ENCODE measurements at places on chromosomes 12 and 14. TPM values are rescaled to one million over a fixed set of nuclear protein-coding genes. Genes with fewer than 3 reads are reported as not detected.

LRCOL1 gene
- not detected for total RNA-seq

CPNE8 gene
- 17.0 TPM for total RNA-seq

- DNase-seq = no peak
- no peaks in the 10 kb centered on the region for H3K36me3 ChIP-seq
- H3K27me3 ChIP-seq = peaks cover 11% of the 10 kb centered on the region
- H3K27ac ChIP-seq = no peak overlapping the region
- H3K4me3 ChIP-seq = no peak overlapping the region
- H3K4me1 ChIP-seq = no peaks in the 10 kb centered on the region
Measured at GRCh38 chr14:94746131-94746530, 23.8 kb downstream of the GSC start.

DNA sequence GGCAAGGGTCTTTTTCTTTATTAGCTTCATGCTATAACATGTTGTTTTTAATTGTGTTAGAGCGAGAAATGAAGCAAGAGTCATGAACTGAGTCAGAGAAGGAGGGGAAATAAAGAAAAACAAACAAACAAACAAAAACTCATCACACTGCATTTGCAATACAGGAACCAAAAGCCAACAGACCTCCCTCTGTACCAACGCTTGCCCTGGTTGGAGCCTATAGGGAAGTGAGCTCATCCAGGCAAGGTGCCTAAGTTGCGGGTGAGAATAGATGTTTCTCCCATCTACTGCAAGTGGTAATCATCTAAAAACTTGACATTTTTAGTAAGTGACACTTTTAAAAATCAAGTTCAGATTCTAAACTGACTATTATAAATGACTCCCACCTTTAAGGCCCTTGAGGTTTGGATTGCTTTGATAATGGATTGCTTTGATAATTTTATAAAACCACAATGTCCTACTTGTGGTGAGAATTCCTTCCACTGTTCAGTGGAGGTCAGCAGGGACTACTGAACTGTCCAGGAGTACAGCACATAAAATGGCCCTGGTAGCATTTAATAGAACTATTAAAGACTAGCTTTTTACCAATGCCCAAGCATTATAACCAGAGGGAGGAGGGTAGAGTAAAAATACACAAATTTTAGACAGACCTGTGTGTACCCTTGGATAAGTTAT lies 31.3 kb downstream of the SLC38A1 start:
- H3K4me1 ChIP-seq = peaks cover 11% of the 10 kb centered on the region
- H3K27ac ChIP-seq = no peak overlapping the region
- H3K36me3 ChIP-seq = peaks cover 73% of the 10 kb centered on the region
- H3K4me3 ChIP-seq = no peak overlapping the region
- no peaks in the 10 kb centered on the region for H3K27me3 ChIP-seq

DNA sequence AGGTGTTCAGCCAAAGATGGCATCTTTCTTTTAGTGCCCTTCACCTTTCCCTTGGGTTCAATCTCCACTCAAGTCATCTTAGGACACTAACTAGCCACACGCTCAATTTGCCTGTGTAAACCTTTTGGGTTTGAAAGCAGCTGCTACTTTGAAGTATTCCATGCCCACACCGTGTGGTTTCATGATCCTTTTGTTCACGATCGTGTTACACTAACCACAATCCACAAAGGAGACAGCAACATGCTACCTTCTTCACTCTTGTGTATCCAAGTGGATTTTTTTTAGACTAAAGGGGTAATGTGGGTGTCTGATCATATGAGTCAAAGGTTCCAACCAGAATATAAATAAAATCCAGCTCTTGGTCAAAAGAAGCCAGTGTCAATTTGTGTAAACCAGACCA lies 122.7 kb upstream of the FAR2 start:
- no peak overlapping the region for H3K4me3 ChIP-seq
- H3K27me3 ChIP-seq = peaks cover 22% of the 10 kb centered on the region

DNA sequence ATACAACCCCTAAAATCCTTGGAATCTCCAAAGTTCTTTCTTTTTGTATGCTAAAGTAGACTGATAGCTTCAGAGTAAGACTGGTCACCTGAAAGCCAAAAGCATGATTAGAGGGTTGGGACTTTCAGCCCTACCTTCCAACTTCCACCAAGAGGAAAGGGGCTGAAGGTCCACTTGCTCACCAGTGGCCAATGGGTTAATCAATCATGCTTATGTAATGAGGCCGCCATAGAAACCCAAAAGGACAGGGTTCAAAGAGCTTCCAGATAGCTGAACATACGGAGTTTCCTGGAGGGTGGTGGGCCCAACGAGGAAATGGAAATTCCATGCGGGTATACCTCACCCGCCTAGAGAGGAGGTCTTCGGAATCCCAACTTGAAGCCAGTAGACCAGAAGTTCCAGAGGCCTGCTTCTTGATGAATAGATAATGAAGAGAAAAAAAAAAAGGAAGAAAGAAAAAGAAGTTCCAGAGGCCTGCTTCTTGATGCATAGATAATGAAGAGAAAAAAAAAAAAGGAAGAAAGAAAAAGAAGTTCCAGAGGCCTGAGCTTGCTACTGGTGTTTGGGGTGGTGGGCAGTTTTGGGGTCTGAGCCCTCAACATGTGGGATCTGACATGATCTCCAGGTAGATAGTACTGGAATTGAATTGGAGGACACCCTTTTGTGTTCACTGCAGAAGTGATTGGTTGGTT lies 11.2 kb upstream of the BTG1 start:
- DNase-seq = no peak
- H3K4me1 ChIP-seq = peaks cover 10% of the 10 kb centered on the region
- no peaks in the 10 kb centered on the region for H3K36me3 ChIP-seq
- no peaks in the 10 kb centered on the region for H3K27me3 ChIP-seq

GRCh38 chr14:20904393-20905029 lies 13.3 kb downstream of the RNASE3 start:
- no peaks in the 10 kb centered on the region for H3K36me3 ChIP-seq
- no peak overlapping the region for H3K4me3 ChIP-seq
- H3K27ac ChIP-seq = no peak overlapping the region
- no peaks in the 10 kb centered on the region for H3K4me1 ChIP-seq

DNA sequence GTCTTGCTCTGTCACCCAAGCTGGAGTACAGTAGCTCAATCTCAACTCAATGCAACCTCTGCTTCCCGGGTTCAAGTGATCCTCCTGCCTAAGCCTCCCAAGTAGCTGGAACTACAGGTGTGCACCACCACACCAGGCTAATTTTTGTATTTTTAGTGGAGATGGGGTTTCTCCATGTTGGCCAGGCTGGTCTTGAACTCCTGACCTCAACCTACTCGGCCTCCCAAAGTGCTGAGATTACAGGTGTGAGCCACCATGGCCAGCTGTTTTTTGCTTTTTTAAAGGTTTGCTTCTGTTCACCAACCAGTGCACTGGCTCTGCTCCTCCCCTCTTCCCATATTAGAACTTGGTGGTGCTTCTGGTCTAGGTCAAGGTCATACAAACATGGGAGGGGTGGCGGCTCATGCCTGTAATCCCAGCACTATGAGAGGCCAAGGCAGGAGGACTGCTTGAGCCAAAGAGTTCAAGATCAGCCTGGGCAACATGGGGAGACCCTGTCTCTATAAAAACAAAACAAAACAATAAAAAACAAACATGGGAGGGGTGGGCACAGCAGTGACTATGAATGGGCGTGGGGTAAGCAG lies 20.4 kb upstream of the PAPOLA start:
- no peak for DNase-seq
- H3K4me3 ChIP-seq = no peak overlapping the region
- peaks cover 19% of the 10 kb centered on the region for H3K27me3 ChIP-seq
- H3K4me1 ChIP-seq = peaks cover 5% of the 10 kb centered on the region

- no peaks in the 10 kb centered on the region for H3K27me3 ChIP-seq
- DNase-seq = peak; percentile 33
- H3K36me3 ChIP-seq = peaks cover 5% of the 10 kb centered on the region
- peaks cover 23% of the 10 kb centered on the region for H3K4me1 ChIP-seq
Measured at GRCh38 chr12:49403971-49404450, 36.7 kb downstream of the SPATS2 start.

KLRC2 gene
- 1.9 TPM for total RNA-seq

DNA sequence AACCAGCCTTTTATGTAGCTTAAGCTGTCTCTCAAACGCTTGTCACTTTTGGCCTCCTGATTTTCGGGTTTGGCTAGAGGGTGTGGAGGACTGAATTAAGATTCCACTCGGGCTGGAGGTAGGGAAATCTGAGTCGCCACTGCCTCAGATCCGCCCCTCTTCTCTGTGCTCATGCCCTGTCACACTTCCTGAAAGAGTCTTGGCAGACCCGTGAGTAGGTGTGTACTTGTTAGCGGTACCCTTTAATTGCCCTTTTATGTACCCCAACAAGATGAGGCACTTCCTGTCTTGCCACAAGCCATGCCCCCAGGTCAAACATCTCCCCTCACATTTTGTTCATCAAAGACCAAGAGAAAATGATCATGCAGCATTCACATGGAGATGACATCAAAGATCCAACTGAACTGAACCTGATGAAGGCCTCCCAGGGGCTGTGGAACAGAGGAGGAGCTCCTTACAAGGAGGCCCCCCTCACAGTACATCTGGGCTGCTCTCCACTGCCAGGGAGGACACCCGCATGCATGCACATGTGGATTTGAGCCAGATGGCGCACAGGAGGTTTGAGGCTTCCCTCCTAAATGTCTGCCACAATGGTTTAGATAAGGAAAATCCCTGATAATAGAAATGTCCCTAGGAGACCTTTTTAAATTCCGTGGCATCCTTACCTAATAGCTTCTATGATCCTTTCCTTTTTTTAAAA lies 86.5 kb upstream of the CDKN3 start:
- no peak overlapping the region for H3K4me3 ChIP-seq
- peak overlapping the region; percentile 23 for H3K27ac ChIP-seq
- DNase-seq = peak; percentile 26
- no peaks in the 10 kb centered on the region for H3K36me3 ChIP-seq
- H3K27me3 ChIP-seq = no peaks in the 10 kb centered on the region

- peak; percentile 44 for DNase-seq
- H3K36me3 ChIP-seq = no peaks in the 10 kb centered on the region
- H3K4me1 ChIP-seq = peaks cover 8% of the 10 kb centered on the region
- H3K27ac ChIP-seq = no peak overlapping the region
Measured at GRCh38 chr14:60064491-60065072, 27.1 kb upstream of the PCNX4 start.

DNA sequence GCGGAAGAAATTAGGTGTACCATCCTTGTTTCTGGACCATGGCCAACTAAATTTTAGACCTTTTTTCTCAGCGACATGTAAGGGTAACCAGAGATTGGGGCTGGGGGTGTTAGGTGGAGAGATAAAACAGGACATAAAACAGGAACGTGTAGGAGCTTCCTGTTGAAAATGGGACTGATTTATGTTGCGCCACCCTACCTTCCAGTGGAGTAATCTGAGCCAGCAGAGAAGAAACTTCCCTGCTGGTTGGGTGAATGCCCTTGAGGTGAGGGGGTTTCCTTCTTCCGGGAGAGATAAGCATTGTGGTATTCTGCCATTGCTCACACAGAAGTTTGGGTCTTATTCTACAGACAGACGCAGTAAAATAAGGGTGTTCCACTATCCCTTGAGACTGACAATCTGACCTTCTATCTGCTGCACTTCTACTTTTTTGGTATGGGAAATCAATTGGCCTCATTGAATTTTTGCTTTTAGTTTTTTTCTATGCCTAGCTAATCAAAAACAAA lies 417.6 kb downstream of the PCNX1 start:
- H3K4me1 ChIP-seq = peaks cover 36% of the 10 kb centered on the region
- peaks cover 8% of the 10 kb centered on the region for H3K36me3 ChIP-seq
- H3K27ac ChIP-seq = no peak overlapping the region

DNA sequence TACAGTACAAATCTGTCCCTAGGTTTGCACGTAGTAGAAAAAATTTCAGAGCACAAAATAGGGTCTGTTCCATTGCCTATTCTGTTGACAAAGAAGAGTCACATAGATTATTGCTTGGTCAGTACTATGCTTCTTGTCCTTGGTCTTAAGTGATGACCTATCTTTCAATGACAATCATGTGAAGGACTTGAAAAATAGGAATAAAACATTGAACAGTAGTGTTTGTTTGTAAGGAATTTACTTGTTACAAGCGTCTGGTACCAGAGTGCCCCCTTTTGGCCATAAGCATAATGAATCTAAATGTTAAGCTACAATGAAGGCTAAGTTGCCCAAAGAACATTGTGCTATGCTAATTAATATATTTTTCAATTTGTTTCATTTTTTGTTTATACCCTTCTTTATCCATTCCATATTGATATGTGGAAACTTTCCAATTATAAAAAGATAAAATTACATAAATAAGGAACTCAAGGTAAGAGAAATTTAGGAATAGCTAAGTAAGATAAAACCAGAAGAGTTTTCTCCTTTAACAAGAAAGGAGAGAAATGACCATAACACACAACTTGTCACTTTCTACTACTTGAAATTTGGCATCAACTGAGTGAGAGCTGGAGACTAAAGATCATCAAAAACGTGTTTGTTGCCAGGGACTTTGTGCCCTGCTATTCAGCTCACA lies 204.7 kb downstream of the EPS8 start:
- H3K27ac ChIP-seq = peak overlapping the region; percentile 12
- H3K27me3 ChIP-seq = no peaks in the 10 kb centered on the region
- no peaks in the 10 kb centered on the region for H3K36me3 ChIP-seq

DNA sequence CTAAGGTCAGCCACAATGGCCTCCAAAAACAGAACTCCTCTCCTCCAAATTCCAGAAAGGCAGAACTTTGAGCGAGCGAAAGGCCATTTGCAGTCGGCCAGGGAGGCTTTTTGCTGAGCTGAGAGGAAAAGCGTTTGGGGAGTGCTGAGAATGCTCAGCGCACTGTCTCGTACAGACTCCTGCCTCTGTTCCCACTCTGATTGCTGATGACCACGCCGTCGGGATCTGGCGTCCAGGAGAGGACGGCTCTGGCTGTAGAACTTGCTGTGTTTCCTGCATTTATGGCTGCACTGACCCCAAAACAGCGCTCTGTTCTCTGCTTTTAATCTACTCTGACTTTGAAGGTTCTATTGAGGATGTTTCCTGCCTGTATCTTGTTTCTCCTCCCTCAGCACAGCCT lies 82.4 kb upstream of the WSCD2 start:
- no peak for DNase-seq
- no peaks in the 10 kb centered on the region for H3K36me3 ChIP-seq
- no peak overlapping the region for H3K4me3 ChIP-seq
- no peak overlapping the region for H3K27ac ChIP-seq
- H3K27me3 ChIP-seq = no peaks in the 10 kb centered on the region

GALNT8 gene
- total RNA-seq = not detected

All from MCF 10A (cell line).